LHCN-M2 (cell line): ENCODE measurements at places on chromosomes 5 and 9. TPM values are rescaled to one million over a fixed set of nuclear protein-coding genes. Genes with fewer than 3 reads are reported as not detected.

Gene URM1
- total RNA-seq: 46.4 and 49.4 TPM in 2 replicates

Gene PRSS3
- not detected in 2 replicates for total RNA-seq

Gene SHISAL2B
- not detected in 2 replicates for total RNA-seq

Gene DYNC2I2
- total RNA-seq: 160 and 162 TPM in 2 replicates

Gene CARTPT
- total RNA-seq: not detected in 2 replicates

Gene ENTREP1
- 0.11 TPM in 1 of 2 replicates, not detected in the other for total RNA-seq

Gene PCDHA9
- total RNA-seq: 0.06 TPM in 1 of 2 replicates, not detected in the other

Gene CNTNAP3
- 0.69 and 0.71 TPM in 2 replicates for total RNA-seq

Gene SHLD3
- total RNA-seq: 2.1 and 2.7 TPM in 2 replicates
